Esophagus mucosa (tissue), 1 donor: ENCODE measurements at places on chromosomes 1 and 21.

GRCh38 chr1:38305666-38306065, 259.1 kb upstream of the POU3F1 start:
- no peak for ATAC-seq

DNA sequence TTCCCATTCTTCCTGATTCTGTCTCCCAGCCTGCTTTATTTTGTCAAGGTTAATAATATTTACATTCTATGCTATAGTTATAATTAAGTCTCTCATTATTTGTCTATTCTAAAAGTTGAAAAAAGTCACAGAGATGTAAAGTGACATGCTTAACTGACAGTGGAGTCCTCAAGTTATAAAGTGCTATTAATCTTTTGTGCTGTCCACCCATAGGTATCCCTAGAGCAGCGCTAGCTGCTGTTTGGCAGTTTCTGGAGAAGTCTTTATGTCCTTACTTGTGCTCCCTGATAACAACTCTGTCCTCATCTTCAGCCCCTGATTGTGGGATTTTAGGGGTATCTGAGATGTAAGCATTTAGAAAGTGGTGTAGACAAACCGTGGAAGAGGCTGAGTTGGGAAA, 13.1 kb downstream of the BACH1 start:
- no peak for ATAC-seq

DNA sequence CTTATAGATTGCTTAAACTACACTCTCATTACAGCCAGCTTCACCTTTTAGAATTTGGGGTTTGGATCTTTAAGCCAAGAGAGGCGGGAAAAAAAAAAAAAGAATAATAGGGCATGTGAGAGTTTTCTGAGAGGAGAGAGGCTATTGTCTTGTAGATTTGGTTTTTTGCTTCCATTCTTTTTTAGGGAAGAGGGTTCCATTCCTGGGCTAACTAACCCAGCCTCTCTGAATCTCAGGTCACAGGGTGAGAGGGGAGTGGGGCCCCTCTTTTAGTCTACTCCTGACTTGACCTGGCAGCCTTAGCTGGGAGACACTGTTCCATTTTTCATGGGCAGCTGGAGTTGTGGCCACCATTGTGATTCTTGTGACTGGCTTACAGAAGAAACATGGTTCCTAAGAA, 24.2 kb downstream of the PBX1 start:
- no peak for ATAC-seq

DNA sequence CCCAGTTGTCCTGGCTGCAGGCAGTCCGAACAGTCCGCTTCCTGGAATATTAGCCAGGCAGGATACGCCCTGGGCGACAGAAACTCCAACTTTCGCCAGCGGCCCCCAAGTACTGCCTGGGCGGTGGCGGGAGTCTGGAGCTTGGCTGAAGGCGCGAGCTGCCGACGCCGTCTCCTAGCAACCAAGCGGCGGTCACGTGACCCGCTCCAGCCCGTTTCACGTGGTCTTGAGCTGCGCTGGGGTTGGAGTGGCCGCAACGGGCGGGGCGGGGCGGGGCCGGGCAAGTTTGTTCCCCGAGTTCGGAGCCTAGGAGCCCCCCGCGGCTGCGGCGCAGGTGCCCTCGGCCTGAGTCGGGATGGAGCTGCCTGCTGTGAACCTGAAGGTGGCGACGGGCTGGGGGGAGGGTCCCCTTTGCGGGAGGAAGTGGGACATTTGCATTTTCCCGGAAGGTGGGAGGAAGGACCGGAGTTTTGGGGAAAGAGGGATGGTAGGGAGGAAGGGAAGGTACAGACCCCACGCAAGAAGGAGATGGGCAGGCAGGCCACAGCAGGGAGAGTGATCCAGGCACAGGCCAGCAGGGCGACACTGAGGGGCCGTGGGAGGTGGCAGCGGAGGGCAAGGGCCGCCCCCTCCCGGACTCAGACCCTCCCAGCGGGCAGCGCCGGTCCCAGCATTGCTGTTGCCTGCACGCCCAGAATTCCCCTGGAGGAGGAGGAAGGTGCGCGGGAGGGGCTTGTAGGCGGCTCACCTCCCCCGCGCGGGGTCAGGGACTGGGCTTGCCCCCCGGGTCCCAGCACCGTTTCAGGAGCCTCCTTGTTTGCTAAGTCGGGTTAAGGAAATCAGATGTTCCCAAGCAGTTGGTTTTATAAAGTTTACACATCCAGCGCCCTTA, at the start of gene AGTRAP:
AGTRAP (plus strand) TSS at position 283 of the 892 bp plus-strand sequence; CDS start at position 356, 73 bp downstream.
- ATAC-seq: peak; percentile 77
